ENCODE measurements at places on chromosomes 5 and 9.

DNA sequence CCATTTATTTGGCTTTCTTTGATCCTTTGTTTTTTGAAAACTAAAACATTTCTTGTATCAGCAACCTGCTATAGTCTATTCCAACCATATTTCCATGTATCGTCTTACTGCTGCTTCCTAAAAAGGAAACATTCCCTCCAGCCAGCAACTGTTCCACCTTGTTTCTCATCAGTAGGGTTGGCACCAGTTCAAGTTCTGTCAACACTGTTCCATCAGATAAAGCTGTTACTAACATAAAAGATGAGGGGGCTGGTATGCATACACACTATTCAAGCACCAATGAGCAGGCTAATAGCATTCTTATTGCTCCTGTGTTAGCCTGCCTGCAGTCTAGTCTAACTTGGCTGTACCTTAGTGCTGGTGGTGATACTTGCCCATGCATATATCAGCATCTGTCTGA lies 178.3 kb downstream of the CWC27 start:
- DNase-seq: no peak

- DNase-seq: no peak
Measured at GRCh38 chr5:169280286-169280685, 20.7 kb downstream of the SLIT3 start.

- no peak for DNase-seq
Measured at GRCh38 chr5:10702911-10703491, 58.0 kb downstream of the DAP start.

DNA sequence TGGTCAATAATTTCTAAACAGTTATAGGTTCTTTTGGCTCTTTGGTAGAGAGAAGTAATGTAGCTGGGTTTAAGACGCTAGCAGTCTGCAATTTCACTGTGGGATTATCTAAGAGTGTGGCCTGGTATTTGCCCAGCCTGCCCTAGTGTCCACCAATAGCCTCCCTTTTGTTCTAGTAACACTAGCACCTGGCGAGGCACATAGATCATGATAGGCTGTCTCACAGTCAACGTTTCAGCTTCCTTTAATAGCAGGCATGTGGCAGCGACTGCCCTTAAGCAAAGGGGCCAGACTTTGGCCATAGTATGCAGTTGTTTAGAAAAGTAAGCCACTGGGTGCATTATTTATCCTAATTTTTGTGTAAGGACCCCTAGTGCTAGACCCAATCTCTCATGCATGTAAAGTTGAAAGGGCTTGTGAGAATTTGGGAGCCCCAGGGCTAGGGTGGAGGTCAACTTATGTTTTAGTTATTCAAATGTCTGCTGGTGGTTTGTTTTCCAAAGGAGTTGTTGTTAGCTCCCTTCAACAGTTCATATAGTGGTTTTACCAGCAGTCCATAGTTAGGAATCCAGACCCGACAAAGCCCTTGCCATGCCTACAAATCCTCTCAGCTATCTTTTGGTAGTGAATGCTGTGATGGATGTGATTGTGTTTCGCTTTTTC lies 274.3 kb downstream of the HTR1A start:
- DNase-seq: no peak

DNA sequence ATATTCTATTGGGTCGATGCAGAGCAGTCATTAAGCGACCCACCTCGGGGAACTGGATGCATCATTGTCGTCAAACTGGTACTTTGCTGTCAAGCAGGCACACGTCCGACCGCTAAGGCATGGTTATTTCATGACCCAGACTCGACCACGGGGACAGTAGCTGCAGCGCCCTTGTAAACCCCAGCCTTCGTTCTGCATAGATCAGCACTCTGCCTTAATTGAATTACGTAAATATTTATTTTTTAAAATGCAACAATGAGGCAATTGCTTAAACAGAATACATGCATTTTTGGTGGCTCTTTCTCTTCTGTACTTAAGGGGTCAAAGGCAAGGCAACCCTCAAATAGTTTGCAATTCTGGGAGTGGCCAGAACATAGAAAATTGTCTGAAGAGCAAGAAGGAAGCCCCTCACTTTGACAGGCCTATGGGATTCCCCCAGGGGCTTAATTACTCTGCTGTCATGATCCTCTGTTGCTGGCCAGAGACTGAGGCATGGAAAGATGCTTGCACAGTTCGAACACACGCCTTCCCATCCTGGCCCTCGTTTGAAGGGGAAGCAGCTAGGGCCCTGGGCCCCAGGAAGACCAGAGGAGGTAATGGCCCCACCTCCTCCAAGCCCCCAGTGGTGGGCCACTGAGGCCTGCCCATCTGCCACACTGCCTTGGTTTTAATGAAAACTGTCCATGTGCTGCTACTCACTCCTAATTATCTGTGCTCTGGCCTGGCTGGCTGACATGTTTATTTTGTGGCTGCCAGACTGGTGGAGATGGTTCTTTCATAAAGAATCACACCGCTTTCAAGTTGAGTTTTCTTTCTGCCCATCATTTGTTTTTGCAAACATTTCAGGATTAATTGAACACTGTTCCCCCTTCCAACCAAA lies 169.7 kb upstream of the MAST4 start:
- no peak for DNase-seq

GRCh38 chr5:158642879-158643278 lies 456.8 kb downstream of the EBF1 start:
- no peak for DNase-seq

DNA sequence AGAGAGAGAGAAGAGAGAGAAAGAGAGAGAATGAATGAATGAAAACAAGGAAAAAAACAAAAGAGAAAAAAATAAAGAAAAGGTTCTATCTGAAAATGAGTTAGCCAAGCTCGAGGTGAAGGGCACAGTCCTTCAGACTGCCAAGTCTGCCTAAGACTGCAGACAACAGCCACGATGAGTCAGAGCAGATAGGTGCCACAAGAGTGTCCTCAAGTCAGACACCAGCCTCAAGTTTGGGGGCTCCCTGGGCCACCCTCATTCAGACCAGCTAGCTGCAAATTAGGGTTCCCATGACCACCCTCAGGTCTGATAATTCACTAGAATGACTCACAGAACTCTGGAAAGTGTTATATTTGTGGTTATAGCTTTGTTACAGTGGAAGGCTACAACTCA lies 13.9 kb upstream of the HABP4 start:
- no peak for DNase-seq

- no peak for DNase-seq
Measured at GRCh38 chr5:127656825-127657224, 7.9 kb downstream of the CTXN3 start.

GRCh38 chr9:9750719-9751118 lies 862.1 kb downstream of the PTPRD start:
- DNase-seq: no peak

- no peak for DNase-seq
Measured at GRCh38 chr9:106421772-106422171, 441.2 kb upstream of the ZNF462 start.
